Fibroblast of skin of left quadriceps (primary cell): ENCODE measurements at places on chromosomes 6 and 20.

GRCh38 chr6:137362878-137363804 is 131.1 kb downstream of the OLIG3 start:
- no peak for DNase-seq

DNA sequence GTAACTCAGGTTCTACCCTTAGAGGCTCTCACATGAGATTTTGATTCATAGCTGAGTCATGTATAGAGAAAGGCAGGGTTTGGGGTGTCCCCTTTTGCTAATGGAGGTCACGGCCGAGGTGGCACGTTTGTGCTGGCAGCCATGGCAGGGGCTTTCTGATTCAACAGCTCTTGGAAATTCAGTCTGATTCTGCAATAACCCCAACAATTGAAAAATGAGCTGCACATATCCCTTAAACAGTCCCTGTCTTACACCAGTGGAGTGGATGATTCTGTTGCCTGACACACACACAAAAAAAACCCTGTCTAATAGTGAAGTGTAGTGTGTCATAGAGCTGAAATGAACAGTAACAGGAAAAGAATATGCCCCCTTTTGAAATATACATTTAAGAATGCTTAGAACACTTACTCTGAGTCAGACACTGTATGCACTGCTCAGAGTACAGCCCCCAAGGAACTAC is 40.4 kb upstream of the ARG1 start:
- DNase-seq, result no peak

- DNase-seq, result no peak
Measured at GRCh38 chr6:43267619-43268354, 24.5 kb downstream of the TTBK1 start.

DNA sequence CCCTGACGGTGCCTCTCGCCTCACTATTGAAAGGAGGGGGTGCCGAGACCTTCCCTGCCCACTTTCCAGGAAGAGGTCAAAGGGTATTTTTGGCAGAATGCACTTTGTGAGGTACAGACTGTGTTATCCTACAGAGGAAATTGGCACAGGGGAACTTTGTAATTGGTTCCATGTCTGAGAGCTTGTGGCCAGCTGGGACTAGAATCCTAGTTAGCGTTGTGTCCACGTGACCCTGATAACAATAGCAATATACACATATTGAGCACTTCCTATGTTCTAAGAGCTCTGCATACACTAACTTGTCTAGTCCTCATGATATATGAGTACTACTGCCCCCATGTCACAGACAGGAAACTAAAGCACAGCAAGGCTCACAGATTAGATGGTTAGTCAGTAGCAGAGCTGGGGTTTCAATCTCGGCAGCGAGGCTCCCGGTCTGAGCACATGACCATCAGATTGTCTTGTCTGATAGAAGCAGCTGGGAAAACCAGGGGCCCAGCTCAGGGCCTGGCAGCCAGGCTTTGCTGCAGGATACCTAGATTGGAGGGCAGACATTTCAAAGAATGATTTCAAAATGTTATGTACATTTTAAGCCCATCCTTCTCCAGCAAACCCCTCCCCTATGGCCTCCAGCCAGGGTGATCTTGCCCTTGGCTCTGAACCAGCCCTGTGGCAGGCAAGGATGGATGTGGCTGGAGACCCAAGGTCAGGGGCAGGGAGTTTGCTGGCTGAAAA is 1.4 kb downstream of the MAPK13 start:
- DNase-seq, result peak; percentile 14

DNA sequence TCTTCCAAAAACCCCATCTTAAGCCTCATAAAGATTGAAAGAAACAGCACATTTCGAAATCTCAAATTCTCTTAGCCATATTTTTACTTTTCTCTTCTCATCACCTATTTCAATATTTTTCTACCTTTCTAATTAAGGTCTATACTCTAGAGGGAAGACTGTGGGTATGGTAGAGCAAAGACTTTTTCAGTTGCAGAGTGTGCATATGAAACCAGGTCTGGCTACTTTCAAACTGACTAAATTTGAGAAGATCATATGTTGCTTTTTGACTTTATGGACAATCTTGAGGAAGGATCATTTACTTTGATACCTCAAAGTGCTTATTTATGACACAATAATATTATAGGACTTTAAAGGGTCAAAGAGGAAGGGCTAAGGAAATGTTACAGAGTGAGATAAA is 20.7 kb downstream of the FILIP1 start:
- no peak for DNase-seq

- DNase-seq, result no peak
Measured at GRCh38 chr6:156598071-156598854, 178.9 kb upstream of the ARID1B start.

DNA sequence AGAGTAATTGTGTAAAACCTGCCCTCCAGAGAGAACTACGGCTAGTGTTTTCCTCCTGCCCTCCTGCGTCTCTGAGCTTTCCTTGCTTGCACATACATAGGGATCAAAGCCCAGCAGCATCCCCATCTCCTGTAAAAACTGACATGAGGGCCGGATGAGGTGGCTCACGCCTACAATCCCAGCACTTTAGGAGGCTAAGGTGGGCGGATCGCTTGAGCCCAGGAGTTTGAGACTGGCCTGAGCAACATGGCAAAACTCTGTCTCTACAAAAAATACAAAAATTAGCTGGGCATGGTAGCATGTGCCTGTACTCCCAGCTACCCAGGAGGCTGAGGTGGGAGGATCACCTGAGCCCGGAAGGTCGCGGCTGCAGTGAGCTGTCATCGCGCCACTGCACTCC is 40.3 kb upstream of the SMIM29 start:
- DNase-seq, result no peak

GRCh38 chr6:14750059-14750661 is 495.7 kb upstream of the JARID2 start:
- no peak for DNase-seq

GRCh38 chr6:17391976-17392375 is 1.4 kb upstream of the CAP2 start:
- DNase-seq, result no peak

DNA sequence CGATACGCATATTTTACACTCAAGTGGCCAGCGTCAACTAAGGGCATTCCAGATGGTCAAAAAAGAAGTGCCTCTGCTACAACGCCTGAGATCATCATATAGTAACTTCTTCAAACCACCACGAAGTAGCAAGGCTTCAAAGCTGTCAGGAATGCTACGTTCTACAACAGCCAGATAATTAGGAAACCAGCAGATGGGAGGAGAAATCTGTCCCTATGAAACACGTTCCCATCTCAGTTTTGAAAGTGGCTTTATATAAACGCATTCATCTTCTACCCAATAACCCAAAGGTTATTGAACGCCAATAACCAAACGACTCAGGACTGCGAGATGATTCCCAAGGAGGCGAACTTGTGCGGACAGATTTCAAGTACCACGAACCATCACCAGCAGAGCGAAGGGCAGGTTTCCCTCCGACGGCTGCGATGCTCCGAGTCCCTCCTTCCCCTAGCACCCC is 1.2 kb downstream of the ABHD12 start:
- DNase-seq, result no peak

DNA sequence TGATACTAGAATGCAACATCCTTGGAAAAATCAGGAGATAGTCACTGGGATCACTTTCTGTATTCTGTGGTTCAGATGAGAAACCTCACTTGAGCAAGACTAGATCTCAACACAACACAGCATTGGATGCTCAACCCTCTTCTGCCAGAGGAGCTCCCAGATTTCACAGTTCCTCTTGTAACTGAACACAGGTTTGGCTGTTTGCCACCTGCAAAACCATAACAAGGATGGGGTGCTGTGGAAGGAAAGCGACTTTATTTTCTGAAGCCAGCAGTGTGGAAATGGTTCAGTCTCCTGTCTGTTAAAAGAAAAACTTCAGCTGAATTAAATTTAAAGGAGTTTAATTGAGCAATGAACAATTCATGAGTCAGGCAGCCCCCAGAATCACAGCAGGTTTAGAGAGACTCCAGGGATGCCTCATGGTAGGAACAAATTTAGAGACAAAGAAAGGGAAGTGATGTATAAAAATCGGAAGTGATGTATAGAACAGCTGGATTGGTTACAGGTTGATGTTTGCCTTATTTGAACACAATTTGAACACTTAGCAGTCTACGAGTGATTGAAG is 149.9 kb upstream of the UST start:
- no peak for DNase-seq

GRCh38 chr6:122107256-122107852 is 292.1 kb upstream of the HSF2 start:
- no peak for DNase-seq

- no peak for DNase-seq
Measured at GRCh38 chr20:43809206-43809819, 82.5 kb upstream of the GTSF1L start.

DNA sequence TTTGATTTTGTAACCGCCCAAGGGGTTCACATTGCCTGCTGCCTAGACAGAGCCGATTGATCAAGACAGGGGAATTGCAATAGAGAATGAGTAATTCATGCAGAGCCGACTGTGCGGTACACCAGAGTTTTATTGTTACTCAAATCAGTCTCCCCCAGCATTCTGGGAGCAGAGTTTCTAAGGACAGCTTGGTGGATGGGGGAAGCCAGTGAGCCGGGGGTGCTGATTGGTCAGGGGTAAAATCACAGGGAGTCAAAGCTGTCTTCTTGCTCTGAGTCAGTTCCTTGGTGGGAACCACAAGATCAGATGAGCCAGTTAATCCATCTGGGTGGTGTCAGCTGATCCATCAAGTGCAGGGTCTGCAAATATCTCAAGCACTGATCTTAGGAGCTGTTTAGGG is 60.0 kb upstream of the EZR start:
- no peak for DNase-seq

- DNase-seq, result no peak
Measured at GRCh38 chr20:49183444-49183843, 4.7 kb downstream of the STAU1 start.

DNA sequence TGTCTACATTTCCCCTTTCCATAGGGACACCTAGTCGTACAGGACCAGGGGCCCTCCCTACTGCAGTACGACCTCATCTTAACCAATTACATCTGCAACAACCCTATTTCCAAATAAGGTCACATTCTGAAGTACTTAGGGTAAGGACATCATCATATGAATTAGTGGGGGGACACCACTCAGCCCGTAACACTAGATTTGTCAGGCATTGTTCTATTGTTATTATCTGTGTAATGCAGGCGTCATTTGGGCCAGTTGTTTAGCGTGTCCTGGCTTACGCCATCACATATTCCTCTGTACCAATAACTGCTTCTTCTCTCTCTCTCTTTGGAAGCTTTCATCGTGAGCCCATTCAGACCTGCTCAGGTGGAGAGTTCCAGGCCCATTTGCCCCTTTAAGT is 89.3 kb downstream of the CAP2 start:
- DNase-seq, result no peak

DNA sequence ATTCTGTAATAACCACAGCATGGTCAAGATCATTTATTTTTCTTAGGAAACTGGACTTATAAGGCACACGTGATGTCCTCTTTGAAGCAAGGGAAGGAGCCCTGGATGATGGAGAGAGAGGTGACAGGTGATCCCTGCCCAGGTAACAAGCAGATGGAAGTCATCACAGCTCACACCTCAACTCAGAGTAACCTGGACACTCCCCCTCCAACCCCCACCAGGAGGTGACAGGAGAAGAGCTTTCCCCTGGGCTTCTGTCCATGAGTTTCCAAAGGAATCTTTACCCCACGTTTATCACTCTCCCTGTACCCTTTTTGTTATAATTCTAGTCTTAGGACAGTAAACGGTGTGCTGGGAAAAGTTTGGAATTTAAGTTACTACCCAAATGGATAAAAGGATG is 28.4 kb downstream of the ZNF334 start:
- DNase-seq, result no peak

- no peak for DNase-seq
Measured at GRCh38 chr6:20335872-20336271, 65.8 kb upstream of the E2F3 start.

DNA sequence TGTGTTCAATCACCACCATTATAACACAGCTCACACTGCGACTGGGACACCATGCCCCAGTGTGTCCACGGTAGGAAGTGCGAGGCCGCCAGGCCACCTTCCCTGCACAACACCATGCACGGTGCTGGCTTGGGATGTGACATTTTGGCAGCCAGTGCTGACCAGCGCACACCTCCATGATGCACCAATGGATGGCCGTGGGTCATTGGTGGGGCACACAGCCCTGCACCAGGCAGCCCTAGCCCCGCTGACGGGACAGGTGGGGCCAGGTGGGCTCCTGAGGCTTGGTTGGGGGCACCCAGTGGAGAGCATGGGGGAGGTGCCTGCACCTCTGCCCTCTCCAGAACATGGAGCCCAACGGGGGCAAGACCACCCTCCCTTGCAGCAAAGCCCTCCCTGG is 18.2 kb upstream of the FRMD1 start:
- no peak for DNase-seq

DNA sequence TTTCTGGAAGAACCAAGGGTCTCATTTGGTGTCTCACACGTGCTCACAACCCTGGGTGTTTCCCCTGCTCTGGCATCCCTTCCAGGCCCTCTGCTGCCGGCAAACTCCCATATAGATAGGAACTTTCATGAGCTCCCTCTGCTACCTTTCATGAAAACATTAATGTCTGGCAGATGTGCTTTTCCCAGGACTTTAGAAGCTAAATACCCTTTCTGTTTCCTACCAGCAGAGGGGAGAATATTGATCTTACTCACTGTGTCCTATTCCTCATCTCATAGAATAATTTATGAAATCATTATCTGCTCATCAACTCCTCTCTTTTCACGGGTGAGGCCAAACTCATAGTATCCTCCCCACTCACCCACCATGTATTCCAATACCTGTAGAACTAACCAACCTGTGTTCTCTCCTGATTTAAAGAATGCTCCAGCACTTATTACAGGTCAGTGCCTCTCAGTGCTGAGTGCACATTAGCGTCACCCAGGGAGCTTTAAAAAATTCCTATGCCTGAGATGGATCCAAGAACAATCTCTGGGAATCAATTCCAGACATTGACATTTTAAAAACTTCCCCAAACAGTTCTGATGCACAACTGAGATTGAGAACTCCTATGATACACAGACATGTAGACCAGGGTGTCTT is 298.5 kb upstream of the JAG1 start:
- DNase-seq, result no peak

GRCh38 chr6:37129566-37129965 is 40.4 kb upstream of the PIM1 start:
- DNase-seq, result no peak
